ENCODE measurements at places on chromosomes 4 and X.

- no peak for DNase-seq
Measured at GRCh38 chr4:173242466-173243250, 74.0 kb downstream of the GALNT7 start.

DNA sequence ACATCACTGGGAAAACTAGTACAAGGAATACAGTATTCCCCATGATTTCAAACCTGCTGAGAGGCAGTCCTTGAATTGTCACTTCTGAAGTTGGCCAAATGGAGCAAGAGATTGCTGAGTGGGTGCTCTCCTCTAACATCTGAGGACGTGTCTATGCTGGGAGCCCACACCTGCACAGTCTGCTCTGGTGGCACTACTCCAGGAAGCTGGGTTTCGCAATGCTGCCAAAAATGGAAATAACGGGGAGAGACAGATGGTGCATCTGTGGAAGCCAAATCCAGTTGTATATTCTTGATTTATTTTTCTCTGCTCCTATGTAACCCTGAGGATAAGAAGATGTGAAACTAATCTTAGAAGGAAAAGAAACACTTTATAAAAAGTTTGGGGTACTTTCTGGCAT, 240.1 kb upstream of the CTSO start:
- no peak for DNase-seq

DNA sequence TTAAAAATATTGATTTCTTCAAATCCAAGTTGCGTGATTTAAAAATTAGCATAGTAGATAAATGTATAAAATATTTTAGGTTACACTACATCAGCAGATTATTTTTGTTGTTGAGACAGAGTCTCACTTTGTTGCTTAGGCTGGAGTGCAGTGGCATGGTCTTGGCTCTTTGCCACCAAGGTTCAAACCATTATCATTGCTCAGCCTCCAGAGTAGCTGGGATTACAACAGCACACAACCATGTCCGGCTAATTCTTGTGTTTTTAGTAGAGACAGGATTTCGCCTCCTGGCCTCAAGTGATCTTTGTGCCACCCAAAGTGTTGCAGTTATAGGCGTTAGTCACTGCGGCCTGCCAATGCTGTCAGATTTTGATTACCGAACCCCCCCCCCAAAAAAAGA, 1390.5 kb upstream of the TENM3 start:
- no peak for DNase-seq

GRCh38 chrX:44183329-44183728, 160.1 kb downstream of the EFHC2 start:
- no peak for DNase-seq

DNA sequence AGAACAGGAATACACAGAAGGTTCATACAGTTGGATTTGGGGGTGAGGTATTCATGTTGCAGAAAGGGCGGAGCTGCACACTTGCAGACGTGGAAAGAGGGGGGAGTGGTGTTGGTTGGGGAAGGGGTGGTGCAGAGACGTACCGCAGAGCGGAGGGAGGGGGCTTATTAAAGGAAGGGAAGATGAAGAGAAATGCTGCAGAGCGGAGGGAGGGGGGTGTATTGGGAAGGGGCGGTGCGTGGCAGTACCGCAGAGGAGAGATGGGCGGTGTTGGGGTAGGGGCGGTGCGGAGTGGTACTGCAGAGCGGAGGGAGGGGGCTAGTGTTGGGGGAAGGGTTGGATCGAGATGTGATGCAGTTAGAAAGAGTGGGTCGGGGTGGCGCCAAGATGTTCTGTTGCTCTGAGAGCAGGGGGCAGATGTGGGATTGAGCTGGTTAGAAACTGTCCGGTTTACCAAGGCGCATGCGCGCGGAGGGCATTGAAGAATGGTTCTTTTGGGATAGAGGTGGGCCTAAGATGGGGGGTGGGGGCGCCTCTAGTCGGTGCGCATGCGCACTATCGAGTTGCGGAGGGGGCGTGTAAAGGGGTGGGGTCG, 900 bp downstream of the TRO start:
- DNase-seq, result no peak

DNA sequence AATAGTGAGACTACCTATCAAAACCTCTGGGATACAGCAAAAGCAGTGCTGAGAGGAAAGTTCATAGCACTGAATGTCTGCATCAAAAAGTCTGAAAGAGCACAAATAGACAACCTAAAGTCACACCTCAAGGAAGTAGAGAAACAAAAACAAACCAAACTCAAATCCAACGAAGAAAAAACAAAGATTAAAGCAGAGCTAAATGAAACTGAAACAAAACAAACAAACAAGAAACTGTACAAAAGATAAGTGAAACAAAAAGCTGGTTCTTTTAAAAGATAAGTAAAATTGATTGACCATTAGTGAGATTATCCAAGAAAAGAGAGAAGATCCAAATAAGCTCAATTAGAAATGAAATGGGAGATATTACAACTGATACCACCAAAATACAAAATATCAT, 378.3 kb upstream of the NDST4 start:
- DNase-seq, result no peak

DNA sequence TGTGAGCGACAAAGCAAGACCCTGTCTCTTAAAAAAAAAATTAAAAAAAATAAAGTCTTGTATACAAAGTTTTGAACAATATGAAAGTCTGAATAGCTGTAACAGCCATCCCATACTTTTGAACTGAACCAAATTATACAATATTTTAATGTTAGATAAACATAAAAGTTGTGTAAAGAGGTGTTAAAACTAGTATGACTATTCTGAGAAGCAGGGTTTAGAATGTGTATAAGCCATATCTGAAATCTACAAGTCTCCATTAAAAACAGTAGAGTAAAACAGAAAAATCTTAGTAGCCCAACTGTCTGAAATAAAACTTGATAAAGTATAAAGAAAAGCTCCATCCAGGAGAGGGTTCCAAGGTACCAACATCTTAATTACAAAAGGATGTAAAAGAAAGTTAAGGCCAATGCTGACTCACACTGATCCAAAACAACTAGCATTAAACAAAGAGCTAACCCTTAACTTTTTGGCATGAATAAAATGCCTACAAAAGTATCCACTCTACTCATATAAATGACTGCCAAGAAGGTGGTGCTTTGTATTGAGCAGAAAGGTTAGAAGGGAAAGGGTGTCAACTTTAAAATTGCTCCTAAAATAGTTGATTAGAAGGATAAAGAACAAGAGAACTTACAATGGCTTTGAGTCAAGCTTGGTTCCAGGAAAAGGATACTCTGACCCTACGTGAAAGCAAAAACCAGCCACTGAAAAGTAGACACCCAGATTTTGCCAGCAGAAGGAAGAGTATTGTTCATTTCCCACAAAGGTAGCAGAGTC, 18.5 kb downstream of the CNOT6L start:
- no peak for DNase-seq

DNA sequence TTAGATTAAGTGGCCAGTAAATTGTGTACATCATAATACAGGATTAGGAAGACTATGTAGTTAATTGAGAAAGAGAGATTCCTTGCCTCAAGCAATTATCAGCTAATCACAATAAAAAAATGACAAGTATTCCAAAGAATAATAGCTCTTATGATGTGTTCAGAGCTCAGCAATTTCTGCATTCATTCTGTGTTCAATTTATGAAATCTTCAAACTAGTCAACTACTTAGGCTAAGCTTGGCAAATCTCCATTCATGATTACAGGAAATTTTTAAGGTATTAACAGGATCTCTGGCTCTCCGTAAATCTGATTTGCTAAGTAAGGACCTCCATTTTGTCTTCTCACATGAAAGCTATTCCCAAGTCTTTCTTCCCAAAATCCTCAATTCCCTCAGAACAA, 256.9 kb upstream of the TEX13A start:
- DNase-seq, result no peak

DNA sequence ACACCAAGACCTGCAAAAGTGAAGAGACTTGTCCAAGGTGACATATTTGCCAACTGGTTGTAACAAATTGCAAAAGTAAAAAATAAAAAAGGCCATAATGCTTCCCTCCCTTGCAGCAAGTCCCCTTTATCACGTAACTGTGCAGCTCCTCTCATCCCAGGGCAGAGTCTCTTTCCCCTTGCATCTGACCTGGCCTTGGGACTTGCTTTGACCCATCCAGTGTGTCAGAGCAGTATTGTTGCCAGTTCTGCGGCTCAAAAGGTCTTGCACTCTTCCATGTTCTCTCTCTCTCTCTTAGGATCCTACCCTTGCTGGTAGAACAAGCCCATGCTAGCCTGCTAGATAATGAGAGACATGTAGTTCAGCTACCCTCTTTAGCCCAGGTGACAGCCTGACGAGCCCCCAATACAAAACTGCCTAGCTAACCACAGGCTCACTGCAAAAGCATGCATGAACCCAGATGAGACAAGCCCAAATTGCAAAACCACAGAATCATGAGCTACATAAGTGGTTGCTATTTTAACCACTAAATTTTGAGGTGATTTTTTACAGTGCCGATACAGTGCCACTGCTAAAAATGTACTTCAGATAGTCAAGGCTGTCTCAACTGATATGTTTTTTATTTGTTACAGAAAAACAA, 289.5 kb upstream of the PPARGC1A start:
- DNase-seq, result no peak
